ENCODE measurements at places on chromosomes 7 and 10.

GRCh38 chr7:103010211-103010610 is 64.4 kb downstream of the FBXL13 start:
- no peak for DNase-seq

GRCh38 chr7:100888988-100889750 is at the start of gene UFSP1:
Gene UFSP1 (minus strand): TSS chr7:100889715. CDS start chr7:100889271, 444 bp downstream.
- DNase-seq = peak; percentile 21

- peak; percentile 36 for DNase-seq
These were observed 28.9 kb downstream of the ADAP1 start for GRCh38 chr7:925601-926000.

DNA sequence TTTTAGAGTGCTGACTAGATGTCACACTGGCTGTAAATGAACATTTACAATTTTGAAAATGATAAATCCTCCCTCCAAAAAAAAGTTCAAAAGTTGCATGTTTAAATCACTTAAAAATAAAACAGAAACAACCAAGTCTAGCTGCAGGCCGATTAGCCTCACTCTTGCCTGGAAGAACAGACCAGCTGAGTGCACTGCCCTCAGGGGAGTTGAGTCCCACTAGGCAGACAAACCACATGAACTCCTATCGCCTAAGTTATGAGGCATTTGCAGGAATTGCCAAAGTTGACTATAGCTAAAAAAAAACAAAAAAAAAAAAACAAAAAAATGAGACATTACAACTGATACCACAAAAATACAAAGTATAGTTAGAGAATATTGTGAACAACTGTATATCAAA is 510.0 kb downstream of the ANKRD7 start:
- no peak for DNase-seq

DNA sequence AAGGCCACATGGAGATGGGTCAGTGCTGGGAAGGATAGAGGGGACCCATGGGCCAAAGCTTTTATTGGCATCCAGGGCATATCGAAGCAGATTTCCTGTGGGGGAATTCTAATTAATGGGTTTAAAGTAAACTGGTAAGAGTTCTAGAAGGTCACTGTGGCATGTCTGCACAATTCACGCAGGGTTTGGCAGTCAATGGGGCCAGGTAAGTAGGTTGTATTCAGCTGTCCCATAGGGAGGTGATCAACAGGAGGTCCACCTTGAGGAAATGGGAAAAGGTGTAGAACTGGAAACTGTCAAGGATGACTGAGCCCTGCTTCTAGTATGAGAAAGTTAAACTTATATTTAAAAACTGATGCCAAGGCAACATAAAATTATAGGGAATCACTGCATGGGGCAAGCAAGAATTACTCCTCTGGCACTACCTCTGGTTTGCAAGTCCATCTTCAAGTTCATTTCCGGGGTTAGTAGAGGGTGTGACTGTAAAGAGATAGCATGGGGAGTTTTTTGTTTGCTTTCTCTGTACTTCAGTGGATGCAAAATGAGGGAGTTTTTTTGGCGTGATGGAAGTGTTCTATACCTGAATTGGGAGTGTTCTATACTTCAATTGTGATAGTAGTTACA is 22.5 kb downstream of the TBC1D12 start:
- no peak for DNase-seq

GRCh38 chr7:10299384-10299783 is 674.3 kb upstream of the PHF14 start:
- DNase-seq = no peak

GRCh38 chr10:133528845-133529575 is 1.8 kb downstream of the CYP2E1 start:
- peak; percentile 8 for DNase-seq

- DNase-seq = no peak
These were observed 12.2 kb upstream of the RSBN1L start for GRCh38 chr7:77684030-77684429.

- no peak for DNase-seq
These were observed 531.6 kb upstream of the IGFBP3 start for GRCh38 chr7:46452561-46453135.

GRCh38 chr7:100189061-100189460 is 11.3 kb downstream of the STAG3 start:
- no peak for DNase-seq

DNA sequence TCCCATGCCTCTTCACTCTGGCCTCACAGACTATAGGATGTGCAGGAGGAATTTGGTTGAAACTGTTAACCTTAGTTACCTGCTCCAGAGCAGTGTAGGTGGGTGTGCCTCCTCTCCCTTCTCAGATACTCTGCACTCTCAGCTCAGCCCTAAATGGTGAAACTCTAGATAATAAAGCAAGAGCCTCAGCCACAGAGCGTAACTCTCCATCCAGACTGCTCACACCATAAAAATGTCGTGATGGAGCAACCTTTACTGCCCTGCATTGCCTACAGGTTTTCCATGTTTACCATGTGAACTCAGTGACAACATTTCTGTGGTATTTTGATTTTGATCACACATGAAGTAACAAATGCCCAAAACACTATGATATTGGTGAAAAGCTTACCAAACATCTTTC is 227.7 kb downstream of the CREB5 start:
- no peak for DNase-seq

- DNase-seq = peak; percentile 78
These were observed at the start of gene TSPAN14 for GRCh38 chr10:80453842-80454512. Gene TSPAN14 (plus strand): TSS chr10:80454310. CDS start chr10:80489234, 34,924 bp downstream.

DNA sequence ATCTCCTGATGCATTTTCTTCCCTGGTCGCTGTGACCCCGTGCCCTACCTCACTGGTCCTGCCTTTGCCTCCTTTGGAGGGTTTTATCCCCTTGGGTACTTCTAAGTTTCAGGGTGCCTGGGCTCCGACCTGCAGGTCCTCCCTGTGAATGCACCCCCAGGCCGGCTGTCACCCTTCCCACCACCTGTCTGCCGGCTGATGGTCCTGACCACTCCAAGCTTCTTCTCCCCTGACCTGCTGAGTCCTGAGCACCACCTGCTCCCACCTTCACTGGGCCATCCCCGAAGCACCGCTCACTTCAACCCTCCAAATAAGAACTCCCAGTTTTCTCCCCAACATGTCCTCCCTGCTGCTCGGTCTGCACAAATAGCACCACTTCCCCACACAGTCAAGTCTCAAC is 33.4 kb downstream of the TNS3 start:
- no peak for DNase-seq

GRCh38 chr10:70683601-70683934 is 11.3 kb downstream of the ADAMTS14 start:
- no peak for DNase-seq

- DNase-seq = no peak
These were observed 145.8 kb upstream of the IMMP2L start for GRCh38 chr7:111708072-111708471.

GRCh38 chr10:96863922-96864543 is 31.9 kb downstream of the LCOR start:
- DNase-seq = no peak

DNA sequence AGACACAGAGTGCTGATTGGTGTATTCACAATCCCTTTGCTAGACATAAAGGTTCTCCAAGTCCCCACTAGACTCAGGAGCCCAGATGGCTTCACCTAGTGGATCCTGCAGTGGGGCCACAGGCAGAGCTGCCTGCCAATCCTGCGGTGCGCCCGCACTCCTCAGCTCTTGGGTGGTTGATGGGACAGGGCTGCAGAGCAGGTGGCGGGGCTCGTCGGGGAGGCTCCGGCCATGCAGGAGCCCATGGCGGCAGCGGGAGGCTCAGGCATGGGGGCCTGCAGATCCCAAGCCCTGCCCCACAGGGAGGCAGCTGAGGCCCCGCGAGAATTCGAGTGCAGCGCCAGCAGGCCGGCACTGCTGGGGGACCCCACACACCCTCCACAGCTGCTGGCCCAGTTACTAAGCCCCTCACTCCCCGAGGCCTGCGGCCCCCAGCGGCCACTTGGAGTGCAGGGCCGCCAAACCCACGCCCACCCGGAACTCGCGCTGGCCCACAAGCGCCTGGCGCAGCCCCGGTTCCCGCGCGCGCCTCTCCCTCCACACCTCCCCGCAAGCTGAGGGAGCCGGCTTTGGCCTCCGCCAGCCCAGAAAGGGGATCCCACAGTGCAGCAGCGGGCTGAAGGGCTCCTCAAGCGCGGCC is 7.7 kb upstream of the BET1 start:
- no peak for DNase-seq

DNA sequence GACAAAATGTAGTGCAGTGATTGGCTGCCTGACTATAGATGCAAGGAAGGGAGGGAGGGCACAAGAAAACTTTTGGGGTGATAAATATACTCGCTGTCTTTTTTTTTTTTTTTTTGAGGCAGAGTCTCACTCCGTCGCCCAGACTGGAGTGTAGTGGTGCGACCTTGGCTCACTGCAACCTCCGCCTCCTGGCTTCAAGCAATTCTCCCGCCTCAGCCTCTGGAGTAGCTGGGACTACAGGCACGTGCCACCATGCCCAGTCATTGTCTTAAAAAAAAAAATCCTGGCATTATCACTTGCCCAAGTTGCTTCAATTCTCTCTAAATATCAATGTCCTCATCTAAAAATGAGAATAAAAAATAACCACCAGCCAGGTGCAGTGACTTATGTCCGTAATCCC is 7.6 kb upstream of the FZD9 start:
- no peak for DNase-seq

DNA sequence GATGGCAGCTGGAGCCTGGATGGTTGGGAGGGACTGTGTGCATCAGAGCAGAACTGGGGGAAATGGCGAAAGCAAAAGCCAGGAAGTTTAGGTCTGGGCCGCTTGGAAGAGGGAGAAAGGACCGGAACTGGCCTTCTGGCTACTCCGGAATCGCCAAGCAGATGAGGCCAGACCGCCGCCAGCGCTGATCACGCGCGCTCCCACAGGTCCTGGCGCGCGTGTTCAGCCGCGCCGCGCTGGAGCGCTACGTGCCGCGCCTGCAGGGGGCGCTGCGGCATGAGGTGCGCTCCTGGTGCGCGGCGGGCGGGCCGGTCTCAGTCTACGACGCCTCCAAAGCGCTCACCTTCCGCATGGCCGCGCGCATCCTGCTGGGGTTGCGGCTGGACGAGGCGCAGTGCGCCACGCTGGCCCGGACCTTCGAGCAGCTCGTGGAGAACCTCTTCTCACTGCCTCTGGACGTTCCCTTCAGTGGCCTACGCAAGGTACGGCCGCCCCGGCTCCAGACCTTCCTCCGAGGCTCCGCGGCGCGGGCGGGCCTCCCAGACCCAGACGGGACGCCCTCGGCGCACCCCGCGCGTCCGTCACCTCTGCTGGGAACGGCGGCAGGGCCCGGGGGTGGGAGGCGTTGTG is 2.0 kb downstream of the CYP26C1 start:
- no peak for DNase-seq

- DNase-seq = peak; percentile 5
These were observed 57.6 kb downstream of the MMRN2 start for GRCh38 chr10:86899670-86900276.

DNA sequence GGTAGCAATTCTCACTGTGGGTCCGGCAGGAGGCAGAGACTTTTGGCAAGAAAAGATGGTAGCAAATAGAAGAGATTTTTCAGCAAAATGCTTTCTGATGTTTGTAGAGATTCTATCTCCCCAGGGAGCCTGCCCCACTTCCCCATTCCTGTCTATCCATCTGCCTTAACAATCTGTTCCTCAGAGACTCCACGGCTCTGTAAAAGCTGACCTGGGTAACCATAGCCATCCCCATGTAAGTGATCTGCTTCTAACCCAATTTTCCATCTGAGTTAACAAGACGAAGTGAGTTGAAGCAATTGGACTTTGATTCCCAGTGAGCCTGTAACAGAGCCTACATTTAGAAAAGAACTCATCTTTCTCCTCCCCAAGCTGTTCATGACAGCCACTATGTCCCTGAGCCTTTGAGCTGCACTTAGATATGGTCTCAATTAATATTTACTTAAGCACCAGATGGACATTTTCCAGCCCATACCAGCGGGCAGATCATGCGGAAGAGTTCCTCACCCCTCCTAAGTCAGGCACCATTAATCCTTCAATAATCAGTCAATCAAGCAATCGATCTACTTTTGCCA is 896.1 kb downstream of the CCSER2 start:
- DNase-seq = no peak

DNA sequence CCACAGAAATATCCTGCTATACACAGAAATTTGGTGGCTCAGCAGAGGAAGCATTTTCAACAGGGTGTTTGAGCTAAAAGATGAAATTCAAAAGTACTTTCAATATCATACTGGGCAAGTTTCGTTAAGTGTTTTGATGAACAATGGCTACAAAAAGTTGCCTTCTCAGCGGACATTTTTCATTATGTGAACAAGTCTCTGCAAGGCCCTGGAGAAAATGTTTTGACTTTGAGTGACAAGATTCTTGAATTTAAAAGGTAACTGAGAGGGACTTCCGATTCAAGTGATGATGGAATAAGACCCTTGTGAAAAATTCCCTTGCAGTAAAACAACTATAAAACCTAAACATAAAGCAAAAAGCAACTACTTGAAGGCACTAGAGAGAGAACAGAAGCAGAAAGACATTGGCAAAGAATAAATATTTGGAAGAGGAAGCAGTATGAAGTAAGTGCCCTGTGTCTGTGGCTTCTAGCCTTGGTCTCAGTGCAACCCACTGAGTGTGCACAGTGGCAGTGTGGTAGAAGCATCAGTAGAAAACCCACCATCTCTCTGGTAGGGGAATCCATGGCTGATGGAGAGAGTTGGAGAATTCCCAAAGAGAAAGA is 62.5 kb upstream of the NAMPT start:
- no peak for DNase-seq

DNA sequence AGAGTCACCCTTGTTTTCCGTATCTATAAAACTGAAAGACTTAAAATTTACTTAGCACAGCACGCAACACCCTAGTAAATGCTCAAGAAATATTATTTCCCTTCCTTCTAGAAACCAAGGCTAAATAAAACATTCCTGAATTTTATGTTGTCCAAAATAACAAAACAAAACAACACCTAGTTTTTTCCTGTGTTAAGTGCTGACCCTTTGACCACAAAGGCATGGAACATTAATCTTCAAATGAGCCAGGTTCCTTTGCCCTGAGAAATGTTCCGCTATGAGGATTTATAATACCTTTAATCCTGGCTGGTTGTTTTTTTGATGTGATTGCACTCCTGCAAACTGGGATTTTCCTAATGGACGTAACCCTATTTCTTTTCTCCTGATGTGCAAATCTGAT is 29.0 kb upstream of the DGKI start:
- no peak for DNase-seq

DNA sequence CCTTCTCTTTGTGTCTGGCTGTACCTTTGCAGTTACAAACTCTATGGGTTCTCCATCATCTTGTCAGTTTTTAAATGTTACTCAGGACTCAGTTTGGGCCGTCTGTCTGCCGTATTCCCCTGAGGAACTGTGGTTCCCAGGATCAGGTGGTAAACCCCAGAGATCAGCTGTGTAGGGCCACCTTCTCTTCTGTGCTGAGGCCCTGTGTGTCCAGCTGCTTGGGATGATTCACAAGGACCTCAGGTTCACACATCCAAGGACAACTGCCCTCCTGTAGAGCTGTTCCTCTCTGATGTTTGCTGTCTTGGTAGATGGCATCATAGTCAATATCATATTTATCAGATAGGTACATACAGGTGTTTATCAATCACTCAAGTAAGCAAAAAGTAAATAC is 24.5 kb downstream of the CUL1 start:
- DNase-seq = no peak

DNA sequence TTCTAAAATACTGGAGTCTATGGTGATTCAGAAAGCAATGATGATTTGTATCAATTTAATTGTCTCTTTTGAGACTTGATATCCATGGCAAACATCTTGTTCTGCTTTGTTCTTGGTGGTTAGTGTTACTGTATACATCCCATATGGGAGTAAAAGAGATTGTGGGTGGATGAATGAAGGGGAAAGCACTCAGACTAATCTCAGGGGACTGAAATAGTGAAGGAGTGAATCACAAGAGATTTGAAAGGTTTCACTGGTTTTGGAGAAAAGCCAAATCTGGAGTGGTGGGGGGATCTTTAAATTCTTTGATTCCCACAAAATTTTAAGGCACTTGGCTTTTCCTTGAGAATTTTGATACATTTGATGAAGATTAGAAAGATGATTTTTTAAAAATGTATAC is 369.4 kb downstream of the INHBA start:
- DNase-seq = no peak
